Stimulated activated CD4-positive, alpha-beta T cell treated with anti-CD3 and anti-CD28 coated beads, Interleukin-1b, Interleukin-23, amount 100 ng/mL, for 1 hour (primary cell): ENCODE measurements at places on chromosomes 2 and 18.

GRCh38 chr2:229691631-229692030 lies 22.7 kb downstream of the DNER start:
- DNase-seq: no peak

DNA sequence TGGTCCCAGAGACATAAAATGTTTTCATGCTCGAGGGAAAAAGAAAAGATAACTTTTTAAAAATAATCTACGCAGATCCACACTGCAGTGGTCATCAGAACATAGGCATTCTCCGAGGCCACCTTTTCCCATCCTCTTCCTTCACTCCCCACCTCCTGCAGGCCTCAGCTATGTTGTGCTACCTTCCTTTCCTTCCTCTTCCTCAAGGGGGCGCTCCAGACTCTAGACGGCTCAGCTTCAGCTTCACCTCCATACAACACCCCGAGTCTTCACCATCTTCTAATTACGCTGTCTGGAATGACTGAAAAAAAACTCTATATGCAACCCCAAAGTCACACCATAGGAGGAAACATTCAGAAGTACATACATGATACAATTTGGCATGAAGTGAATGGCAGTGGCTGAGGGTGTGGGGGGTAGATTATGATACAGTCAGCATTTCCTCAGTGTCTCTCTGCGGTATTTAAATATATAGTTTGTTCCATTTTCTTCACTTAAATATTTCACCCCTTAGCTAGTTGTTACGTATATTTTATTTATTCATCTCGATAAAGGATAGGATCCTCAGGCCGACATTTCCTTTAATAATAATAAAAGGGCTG lies 583.6 kb downstream of the IRS1 start:
- peak; percentile 32 for DNase-seq

DNA sequence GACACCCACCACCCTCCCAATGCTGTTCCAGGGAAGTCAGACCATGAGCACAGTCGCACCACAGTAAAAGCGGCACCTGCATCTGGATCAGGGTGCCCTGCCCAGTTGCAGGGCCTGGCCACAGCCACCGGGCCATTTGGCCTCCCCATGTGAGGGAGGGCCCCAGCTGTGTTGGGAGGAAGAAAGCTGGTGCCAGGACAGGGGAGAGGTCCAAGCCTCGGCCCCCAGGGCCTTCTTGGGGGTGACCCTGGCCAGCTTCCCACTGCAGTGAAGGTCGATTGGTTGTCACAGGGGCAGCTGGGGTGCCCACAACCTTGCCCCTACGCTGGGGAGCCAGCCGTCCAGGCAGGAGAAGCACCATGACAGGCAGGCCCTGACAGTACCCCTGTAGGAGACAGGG lies 183.2 kb upstream of the RAB6C start:
- DNase-seq: no peak

DNA sequence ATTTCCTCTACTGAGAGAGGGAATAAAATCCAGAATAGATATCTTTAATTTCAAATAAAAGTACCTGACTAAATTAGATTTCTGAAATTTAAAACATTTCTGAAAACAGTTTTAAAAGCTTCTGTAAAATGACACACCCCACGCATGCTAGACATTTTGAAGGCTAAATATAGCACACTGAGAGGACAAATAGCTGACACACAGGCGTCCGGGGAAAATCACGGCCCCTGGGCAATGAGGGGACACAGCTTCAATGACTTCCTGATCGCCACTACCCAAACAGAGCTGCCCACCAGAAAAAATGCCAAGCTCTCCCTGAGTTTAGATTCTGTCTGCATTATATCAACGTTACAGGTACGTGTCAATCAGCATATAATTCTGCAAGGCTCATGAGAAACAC lies 10.9 kb downstream of the TBC1D8 start:
- DNase-seq: no peak

DNA sequence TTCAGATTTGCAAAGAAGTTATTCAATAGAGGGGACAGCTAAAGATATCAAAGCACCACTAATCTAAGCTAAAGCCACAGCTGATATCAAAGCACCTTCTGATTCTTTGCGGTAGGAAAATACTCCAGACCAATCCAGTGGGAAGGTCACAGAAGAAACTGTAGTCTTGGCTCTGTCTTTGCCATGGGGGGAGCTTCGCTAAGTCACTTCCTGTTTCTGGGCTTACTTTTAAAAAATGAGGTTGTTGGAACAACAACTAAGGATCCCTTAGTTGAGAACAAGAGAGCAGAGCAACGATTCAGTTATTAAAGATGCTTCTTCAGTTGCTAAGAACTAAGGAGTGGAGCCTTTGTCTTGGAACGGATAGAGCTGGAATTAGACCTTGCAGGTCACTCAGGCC lies 12.2 kb downstream of the LPIN1 start:
- DNase-seq: no peak
